ENCODE measurements at places on chromosomes 1 and 21. TPM values are rescaled to one million over a fixed set of nuclear protein-coding genes. Genes with fewer than 3 reads are reported as not detected.

The DCST1 gene
- not detected for total RNA-seq

The OR2T35 gene
- not detected for total RNA-seq

The ADAMTS4 gene
- total RNA-seq, result 0.31 TPM

The UTS2 gene
- not detected for total RNA-seq

GRCh38 chr1:85134583-85135391, 66.0 kb downstream of the SYDE2 start:
- no peak for DNase-seq

GRCh38 chr1:54844564-54844963, 42.4 kb downstream of the DHCR24 start:
- no peak for DNase-seq

Measured in activated CD4-positive, alpha-beta T cell treated with anti-CD3 and anti-CD28 coated beads, Interleukin-2, amount 10 ng/mL, durations not matched to agents 7 days and 5 days (primary cell).